ENCODE measurements at places on chromosomes 6 and 20.

GRCh38 chr6:99344289-99344688 is 5.2 kb downstream of the FAXC start:
- DNase-seq: peak; percentile 48

DNA sequence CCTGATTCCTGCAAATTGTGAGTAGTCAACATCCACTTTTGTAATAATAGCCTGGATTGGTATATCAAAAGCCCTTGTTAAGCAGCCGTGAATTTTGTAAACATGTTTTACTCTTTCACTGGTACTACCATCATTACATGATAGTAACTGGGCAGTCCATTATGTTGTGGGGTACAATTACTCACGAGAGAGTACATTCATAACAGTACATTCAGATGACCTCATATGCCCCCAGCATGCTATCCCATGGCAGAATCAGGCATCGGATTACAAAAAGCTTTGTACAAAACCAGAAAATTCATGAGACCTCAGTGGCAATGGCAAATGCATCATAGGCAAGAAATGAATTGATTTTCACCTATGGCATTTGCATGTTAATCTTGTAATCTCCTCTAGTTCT is 166.2 kb downstream of the EPM2A start:
- DNase-seq: no peak

- no peak for DNase-seq
These were observed at the start of gene B4GALT5 for GRCh38 chr20:49713753-49714712. TSS of gene B4GALT5 (minus strand) at chr20:49713878. CDS start at chr20:49713690, 188 bp downstream.

DNA sequence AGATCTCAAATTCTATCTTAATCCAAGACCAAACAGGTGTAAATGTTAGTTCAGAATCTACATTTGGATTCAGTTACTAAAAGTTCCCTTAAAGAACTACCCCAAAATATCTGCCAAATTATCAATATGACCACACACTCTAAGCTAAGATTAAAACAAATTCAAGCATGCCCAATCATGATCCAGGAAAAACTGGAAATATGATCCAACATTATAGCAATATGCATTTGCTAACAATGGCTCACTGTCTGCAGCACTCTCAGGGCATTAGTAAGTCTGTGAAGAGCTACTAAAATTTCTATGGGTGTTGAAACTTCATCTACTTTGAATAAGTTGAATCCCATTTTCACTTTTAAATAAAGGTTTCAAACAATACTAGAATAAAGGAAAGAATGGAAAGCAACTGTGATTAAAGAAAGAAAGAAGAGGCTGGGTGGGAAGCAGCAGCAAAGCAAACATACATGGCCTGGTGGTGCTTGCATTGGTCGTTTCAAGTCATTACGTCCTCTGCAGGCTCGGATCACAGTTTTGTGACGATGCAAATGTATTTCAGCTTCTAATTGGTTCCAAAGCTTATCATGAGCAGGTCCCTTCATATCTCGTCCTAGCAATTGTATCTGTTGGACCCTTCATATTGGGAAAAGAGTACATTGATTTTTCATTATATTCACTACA is 29.2 kb downstream of the GOPC start:
- DNase-seq: no peak

DNA sequence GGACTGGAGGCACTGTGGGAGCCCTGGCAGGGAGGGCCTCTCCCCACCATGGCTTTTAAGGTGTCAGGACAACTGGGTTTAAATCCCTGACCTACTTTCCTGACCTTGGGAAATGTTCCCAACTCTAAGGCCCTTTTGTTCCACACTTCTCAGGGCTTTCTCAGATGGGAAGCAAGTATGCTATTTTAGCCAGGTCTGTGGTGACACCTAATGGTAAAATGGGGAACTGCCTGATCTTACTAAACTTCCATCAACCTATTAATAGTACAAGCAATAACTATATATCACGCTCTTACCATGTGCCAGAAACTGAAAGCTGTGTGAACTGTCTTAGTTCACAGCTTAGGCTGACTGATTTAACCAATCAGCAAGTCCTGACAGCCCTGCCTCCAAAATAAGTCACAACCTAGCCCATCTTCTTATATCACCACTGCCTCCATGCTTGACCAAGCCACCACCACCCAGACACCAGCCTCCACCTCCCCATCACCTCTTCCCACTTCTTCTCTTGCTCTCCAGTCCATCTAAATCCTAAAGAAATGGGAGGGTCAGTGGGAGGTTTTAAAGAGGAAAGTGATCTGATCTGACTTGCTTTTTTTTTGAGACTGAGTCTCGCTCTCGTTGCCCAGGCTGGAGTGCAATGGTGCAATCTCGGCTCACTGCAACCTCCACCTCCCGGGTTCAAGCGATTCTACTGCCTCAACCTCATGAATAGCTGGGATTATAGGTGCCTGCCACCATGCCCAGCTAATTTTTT is 6.9 kb upstream of the BLCAP start:
- DNase-seq: no peak

GRCh38 chr6:150841189-150841588 is 24.3 kb upstream of the MTHFD1L start:
- no peak for DNase-seq

GRCh38 chr6:69867639-69867976 is 1.3 kb downstream of the COL19A1 start:
- DNase-seq: no peak

DNA sequence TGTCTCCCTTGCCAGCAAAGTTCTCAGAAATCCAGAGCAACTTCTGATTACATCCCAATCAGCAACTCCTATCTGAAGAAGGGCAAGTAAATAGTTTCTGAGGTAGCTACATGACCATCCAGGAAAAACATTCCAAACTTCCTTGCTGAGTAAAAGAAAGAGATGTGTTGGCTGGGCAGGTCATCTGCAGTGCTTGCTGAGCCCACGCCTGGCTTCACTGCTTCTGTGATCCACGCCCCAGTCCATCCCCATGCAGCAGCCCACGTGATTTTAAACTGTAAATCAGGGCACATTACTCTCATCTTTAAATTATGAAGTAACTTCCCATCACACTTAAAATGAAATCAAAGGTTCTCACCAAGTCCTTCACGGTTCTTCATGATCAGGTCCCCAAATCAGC is 603.6 kb downstream of the QKI start:
- DNase-seq: no peak

DNA sequence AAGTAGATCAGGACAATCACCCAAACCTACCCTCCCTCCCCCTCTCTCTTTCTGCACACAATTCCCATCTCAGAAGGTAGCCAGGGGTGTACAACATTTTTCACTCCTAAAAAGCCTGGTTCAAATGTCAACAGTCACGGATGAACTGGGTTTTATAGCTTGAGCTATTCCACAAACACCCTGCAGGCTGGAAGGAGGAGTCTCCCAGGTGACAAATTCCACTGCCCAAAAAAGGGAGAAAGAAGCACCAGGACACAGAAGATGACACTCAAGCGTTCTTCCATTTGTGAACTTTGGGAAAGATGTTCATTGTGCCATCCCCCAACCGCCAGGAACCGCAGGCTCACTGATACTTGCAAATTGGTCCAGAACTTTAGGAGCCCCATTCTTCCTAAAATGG is 111.5 kb upstream of the NFATC2 start:
- no peak for DNase-seq

DNA sequence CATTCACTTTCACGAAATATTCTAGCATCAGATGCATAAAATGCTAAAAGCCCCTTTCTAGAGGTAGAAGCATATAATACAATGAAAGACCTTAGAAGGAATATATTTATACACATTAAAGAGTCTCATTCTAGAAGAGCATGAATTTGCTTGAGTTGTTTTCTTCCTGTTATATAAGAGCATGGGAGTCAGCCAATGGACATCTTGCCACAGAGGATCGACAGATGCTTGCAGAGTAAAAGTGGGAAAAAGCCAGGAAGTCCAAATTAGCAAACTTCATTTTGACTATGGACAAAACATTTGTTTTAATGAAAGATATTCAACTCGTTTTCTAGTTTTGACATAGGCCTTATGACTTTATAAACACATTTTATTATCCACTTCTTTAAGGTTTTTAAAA is 44.2 kb upstream of the RIPPLY2 start:
- DNase-seq: no peak

DNA sequence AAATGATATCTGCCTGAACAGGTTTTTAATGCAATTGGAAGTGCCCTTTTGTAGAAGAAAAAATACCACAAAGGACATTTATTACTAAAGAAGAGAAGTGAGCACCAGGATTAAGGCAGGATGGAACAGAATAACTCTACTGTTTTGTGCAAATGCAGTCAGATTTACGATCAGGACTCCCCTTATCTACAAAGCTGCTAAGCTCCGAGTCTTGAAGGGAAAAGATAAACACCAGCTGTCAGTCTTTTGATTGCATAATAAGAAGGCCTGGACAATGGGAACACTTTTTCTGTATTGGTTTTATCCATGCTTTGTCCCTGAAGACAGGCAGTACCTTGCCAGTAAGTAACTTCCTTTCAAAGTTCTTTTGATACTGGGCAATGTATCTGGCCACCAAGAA is 797.9 kb upstream of the SLC35B3 start:
- DNase-seq: no peak

DNA sequence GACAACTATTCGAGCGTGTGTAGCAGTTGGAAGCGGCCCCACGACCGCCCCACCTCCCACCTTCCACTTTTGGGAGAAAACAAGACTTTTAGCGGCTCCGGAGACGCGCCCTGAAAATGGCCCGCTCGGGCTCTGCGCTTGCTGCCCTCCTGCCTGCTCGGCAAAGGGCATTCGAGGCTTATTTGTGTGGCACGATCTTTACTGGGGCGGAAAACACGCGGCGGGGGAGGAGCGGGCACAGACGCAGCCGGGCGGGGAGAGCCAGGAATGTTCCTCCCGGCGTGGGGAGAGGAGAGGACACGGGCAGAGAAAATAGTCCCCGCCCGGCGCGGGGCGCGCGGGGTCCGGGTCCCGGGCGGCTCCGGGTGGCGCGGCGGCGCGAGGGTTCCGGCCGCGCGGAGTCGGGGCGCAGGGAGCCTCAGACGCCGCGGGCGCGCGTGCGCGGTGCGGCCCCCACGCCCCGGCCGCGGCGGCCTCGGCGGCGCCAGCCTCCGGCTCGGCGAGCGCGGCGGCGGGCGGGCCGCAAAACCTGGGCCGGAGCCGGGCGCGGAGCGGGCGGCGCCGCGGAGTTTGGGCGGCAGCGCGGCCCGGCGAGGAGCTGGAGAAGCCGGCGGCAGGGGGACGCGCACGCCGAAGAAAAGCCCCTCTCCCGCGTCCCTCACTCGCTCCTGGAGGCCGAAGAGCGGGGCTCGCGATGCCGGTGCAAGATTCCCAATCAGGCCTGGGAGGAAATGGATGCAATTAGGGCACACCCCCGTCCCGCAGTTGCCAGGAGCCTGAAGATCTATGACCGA is 90.0 kb upstream of the ARID1B start:
- DNase-seq: no peak

DNA sequence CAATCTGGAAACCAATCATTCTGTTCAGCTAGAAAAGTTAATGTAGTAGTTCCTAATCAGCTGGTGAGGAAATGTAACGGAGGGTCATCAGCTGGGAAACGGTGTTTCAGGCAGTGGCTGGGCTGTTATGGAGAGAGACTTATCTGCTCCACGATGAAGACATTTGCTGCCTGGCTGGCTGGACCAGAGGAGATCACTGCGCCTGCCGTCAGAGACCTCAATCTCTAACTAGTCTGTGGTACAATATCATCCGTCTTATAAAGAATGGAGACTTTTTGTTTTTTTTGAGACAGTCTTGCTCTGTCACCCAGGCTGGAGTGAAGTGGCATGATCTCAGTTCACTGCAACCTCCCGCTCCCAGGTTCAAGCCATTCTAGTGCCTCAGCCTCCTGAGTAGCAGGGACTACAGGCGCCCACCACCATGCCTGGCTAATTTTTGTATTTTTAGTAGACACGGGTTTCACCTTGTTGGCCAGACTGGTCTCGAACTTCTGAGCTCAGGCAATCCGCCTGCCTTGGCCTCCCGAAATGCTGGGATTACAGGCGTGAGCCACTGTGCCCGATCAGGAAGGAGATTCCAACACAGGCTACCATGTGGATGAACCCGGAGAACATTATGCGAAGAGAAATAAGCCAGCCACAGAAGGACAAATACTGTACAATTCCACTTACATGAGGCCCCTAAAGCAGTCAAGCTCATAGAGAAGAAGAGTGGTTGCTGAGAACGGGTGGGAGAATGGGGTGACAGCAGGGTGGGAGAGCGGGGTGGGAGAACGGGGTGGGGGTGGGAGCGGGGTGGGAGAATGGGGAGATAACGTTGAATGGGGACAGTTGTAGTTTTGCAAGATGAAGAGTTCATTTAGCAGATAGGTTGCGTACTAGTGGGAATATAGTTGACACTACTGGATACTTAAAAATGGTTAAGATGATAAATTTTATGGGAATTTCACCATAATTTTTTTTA is 115.1 kb downstream of the SULF2 start:
- no peak for DNase-seq

GRCh38 chr6:33116841-33117711 is 41.3 kb downstream of the HLA-DPB1 start:
- DNase-seq: no peak

DNA sequence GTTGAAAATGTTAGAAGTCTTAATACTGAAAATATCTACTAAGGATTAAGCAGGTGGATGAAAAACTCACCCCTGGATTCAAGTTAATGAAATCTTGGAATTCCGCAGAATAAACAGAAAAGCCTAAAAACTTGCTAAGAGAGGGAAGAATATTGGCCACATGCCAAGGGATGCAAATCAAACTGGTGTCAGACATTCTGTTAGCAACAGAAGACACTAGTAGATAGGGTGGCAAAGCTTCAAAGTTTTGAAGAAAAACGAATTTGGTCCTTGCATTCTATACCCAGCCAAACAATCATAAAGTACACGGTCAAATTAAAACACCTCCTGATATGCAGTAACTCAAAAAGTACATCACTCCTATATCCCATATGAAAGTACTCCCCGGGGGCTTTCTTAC is 77.1 kb upstream of the ADTRP start:
- DNase-seq: no peak
